Activated CD4-positive, CD25-positive, alpha-beta regulatory T cell treated with anti-CD3 and anti-CD28 coated beads, Interleukin-2, amount 50 U/mL, for 24 hours (primary cell): ENCODE measurements at places on chromosomes 4 and X.

GRCh38 chr4:54902976-54903375, 222.4 kb downstream of the KDR start:
- ATAC-seq, result no peak

GRCh38 chrX:49041744-49042580, 1.2 kb downstream of the TFE3 start:
- no peak for ATAC-seq

- no peak for ATAC-seq
Observed at GRCh38 chr4:5734853-5735252, 23.9 kb downstream of the EVC start.

GRCh38 chrX:66005830-66006449, 33.9 kb downstream of the VSIG4 start:
- ATAC-seq, result no peak

DNA sequence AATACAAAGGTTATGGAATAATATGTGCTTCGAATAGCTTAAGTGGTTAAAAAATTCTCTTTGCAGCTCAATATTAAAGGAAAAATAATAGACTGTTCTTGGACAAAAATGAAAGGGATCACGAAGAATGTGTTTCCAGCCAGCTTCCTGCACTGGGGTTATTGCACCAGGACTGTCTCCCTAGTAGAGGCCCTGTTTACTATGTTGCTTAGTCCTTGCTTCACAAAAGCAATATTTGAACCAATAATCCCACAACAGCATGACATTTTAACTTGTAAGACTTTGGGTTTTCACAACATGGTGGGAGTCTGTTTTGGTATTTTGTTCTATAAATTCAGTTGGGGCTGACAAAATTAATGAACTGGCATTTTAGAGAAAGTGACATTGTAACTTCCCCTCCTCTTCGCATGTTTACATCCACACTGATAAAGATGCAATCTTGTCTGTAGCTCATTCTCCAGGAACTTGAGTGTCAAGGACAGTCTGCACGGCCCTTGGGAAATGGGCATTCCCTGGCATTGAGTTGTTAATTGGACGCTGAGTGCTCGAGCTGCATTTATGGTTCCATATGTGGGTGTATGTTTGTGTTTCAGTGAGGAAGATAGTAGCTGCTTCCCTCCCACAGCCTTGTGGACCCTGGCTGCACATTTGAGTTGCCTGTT, 39.0 kb downstream of the SHROOM2 start:
- ATAC-seq, result no peak

- peak; percentile 25 for ATAC-seq
Observed at GRCh38 chr4:147651563-147651962, 32.4 kb downstream of the PRMT9 start.

DNA sequence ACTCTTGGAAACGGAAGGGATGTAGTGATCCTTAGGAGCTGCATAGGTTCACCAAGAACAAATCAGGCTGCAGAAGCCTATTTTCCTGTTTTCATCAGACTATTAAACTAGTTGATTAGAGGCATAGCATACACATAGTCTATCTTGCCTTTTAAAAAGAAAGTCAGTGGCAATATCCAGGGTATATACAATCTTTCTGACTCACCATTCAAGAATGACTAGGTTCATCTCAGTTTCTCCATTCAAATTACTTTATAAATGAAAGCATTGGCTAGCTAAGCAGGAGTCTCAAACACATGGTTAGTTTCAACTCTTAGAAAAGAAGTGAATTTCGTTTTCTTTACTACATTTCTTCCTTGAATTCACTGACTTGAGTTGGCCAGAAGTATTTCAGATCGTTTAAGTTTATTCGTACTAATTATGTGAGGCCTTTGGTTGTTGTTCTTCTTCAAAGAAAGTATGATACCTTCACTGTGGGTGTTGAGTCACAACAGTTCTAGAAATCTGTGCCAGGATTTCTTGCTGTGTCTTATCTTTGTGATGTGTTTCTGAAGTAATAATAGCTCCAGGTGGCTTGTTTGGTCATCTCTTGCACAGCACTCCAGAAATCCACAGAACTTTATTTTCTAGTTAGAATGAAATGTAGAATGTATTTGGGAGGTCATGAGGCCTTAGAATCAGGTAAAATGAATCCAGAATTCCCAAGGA, 88.2 kb downstream of the AWAT2 start:
- ATAC-seq, result no peak

GRCh38 chr4:126023896-126024295, 709.1 kb downstream of the FAT4 start:
- ATAC-seq, result no peak

GRCh38 chrX:136582624-136583023, 50.6 kb downstream of the VGLL1 start:
- no peak for ATAC-seq

GRCh38 chr4:161936625-161937550, 226.9 kb downstream of the FSTL5 start:
- no peak for ATAC-seq

DNA sequence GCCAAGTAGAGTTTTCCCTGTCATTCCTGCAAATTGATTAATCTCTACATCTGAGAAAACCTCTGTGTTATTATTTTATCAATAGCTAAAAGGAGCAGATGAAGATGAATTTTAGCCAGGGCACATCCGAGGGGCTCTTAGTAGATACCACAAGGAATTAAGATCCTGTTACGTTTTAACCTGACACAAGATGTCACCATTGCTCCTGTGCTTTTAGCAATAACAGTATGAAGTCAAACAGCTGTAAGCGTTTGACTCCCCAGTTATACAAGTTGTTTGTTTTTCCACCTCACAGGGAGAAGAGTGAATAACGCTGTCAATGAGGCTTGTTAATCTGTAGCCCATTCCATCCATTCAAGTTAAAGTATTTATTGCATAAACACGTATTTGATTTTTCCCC, 76.0 kb upstream of the AP1S2 start:
- ATAC-seq, result no peak

GRCh38 chr4:70138751-70139150, 15.3 kb upstream of the PRR27 start:
- ATAC-seq, result no peak

- no peak for ATAC-seq
Observed at GRCh38 chrX:133307637-133308498, 89.7 kb upstream of the TFDP3 start.

DNA sequence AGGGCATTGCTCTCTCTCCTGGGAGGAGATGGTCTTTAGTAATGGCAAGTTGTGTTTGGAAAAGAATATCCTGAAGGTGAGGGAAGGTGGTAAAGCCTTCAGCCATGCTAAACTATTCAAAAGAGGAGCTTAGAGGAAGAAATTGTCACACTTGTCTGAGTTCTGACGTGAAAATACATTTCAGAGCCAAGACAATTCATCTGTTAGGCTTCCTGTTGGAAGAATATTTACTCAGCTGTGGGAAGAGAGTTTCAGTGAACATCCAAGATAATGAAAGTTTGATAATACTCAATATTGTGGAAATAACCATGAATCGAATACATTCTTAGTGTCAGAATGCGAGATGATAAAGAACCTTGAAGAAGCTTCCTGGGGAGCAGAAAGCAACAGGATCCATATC, 143.3 kb downstream of the GPAT3 start:
- no peak for ATAC-seq

DNA sequence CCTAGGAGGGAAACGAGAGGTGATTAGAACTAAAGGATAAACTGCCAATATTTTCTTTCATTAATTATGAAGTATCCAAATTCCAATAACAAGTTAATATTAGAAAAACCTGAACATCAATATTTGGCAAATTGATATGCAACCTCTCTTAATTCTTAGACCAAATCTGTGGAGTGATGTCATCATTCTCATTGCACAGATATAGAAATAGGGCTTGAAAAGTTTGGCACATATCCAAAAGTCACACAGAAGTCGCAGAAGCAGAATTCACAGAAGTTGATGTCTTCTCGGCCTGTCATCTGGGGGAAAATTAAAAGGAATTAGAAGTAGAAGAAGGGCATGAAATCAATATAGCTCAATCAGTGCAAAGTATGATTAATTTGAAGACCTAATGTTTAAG, 36.9 kb downstream of the ENPEP start:
- ATAC-seq, result no peak

- ATAC-seq, result no peak
Observed at GRCh38 chrX:15758140-15758539, 20.1 kb downstream of the CA5B start.

GRCh38 chrX:30795981-30796958, 92.8 kb downstream of the TAB3 start:
- no peak for ATAC-seq

- ATAC-seq, result peak; percentile 87
Observed at GRCh38 chr4:145299380-145300076, 119.1 kb upstream of the OTUD4 start.

DNA sequence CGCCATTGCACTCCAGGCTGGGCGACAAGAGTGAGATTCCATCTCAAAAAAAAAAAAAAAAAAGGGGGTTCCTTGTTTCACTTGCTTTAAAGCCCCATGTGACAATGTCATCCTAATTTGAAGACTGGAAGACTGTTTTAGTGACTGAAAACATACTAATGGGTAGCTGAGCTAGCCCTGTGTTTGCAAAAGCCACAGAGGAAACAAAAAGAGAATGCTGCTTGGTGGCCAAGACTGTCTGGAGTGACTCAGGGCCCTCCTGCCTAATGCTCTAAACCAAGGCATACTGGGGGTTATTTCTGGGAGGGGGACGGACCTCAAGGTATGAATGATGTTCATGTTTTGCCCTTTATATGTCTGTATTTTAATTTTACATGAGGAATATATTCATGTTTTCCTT, 16.0 kb downstream of the HPSE start:
- no peak for ATAC-seq

DNA sequence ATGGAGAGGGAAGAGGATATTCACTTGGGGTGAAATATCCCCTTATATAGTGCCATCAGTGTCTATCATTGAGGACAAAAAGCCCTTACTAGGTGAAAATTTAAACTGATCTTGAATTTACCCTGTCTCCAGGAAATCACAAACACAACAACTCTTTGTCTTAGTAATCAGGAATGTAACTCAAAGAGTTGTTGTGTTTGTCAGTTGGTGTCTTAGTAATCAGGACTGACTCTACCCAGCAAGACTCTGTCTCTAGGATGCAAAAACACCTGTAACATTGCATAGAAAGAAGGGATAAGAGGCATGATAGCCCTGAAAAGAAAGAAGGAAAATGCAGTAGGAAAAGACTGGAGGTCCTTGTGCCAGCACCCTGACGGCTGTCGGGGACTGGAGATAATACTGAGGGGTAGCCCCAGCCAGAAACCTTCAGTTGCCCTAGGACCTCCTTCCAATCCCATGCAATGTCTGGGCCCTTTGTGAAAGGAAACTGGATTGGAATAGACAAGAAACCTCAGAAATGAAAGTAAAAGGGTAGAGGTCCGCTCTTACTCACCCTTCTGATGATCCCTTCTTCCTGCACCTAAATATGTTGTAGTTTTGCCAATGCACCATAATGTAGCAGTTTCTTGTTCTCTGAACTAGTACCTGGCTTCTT, 45.3 kb downstream of the HMGB2 start:
- ATAC-seq, result peak; percentile 53

GRCh38 chrX:9794495-9794894, 8.3 kb downstream of the SHROOM2 start:
- no peak for ATAC-seq

DNA sequence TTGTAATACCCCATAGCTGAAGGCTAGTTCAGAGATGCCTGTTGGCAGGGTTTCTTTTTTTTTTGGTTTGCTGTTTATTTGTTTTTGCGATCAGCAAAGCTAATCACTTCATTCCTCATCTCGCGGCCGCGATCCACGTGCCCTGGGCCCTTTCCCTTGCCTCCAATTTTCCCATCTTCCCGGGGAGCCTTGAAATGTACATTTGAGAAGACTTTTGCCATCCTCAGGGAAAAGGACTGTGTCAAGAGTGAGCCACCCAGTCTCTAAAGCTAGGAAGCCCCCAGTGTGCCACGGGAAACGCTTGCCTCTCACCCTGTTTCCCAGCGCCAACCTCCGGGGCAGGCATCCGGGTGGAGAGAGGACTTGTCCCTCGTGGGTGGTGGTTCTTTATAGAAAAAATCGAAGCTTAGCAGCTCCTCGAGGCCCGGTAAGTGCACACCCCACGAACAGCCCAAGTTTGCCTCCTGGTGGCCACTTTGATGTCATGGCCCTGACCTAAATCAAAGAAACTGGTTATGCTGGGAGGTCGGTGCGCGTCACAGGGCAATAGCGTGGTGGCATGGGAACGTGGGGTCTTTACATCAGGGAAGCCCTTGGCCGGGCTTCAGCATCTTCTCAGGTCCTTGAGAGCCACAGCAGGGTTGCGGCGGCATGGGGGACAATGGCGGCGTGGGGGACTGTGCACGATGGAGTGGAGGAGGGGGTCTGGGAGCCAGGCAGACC, 42.0 kb downstream of the MAP7D3 start:
- ATAC-seq, result no peak

DNA sequence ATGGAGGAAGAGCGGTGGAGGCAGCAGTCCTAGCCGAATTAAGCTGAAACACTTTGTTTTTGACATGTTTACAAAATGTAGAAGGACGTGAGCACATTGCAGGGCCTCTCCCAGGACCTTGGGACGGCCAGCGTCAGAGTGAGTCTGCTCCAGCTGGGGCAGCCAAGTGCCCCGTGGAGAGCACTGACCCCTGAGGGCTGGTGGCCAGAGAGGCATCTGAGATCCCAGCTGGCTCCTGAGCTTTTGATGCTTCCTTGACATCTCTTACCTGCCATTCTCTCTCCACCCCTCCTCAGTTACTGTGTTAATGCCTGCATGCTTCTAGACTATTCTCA, 24.7 kb downstream of the NAT8L start:
- ATAC-seq, result no peak

- no peak for ATAC-seq
Observed at GRCh38 chr4:8893624-8894423, 22.2 kb upstream of the HMX1 start.

GRCh38 chr4:150258569-150258968, 180.3 kb downstream of the DCLK2 start:
- ATAC-seq, result no peak

DNA sequence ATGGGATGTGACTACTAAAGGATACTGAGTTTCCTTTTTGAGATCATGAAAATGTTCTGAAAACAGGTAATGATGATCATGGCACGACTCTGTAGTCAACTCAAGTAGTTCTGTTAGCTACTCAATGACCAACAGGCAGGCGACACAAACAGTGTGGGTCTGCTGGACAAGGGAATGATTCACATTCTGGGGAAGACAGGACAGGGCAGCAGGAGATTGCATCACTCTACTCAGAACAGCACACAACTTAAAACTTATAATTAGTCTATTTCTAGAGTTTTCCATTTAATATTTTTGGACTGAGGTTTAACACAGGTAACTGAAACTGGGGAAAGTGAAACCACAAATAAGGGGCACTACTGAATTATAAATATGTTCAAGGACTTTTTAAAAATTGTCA, 365.2 kb downstream of the PRDM5 start:
- ATAC-seq, result no peak
